ENCODE measurements at places on chromosomes 2 and 18.

GRCh38 chr2:152729844-152730243, 11.4 kb downstream of the ARL6IP6 start:
- DNase-seq = no peak

- DNase-seq = no peak
These were observed 24.4 kb upstream of the STK17B start for GRCh38 chr2:196195758-196196157.

- no peak for DNase-seq
These were observed 72.1 kb downstream of the ZBTB7C start for GRCh38 chr18:48337053-48337452.

DNA sequence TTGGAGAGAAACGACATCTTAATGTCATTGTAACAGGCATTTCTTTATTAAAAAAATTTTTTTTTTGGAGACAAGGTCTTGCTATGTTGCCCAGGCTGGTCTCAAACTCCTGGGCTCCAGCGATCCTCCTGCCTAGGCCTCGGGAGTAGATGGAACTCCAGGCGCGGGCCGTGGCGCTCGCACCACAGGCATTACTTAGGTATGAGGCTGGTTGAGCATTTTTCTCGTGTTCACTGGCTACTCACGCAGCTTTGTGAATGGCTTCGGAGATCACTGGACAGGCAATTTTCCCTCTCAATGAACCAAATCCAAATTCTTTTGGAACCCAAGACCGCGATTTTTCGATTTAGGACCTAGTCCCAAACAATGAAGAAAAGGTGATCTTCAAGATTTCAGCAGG, 795 bp upstream of the TCF7L1 start:
- no peak for DNase-seq

GRCh38 chr2:216551234-216552068, 52.8 kb downstream of the RPL37A start:
- DNase-seq = no peak
